ENCODE measurements at places on chromosomes 5 and 9.
A peak's percentile ranks its signal among the peaks of the same experiment; 100 is the strongest.

DNA sequence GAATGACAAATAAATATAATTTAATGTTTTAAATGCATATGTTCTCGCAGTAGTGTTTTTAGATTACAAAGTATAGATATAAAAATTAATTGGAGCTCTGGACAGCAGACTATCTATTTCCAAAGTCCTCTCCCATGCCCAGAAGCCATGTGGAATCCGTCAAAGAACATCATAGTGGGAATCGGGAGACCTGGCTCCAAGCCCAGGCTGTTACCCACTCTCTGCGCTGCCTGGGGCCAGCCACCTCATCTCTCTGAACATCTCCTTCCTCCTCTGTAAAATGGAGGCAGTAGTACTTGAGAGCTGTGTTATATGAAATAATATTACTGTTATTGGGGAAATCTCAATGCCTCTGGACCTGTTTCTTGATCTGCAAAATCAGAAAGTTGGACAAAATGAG lies 58.1 kb upstream of the SLC30A5 start:
- peak; percentile 68 for DNase-seq

DNA sequence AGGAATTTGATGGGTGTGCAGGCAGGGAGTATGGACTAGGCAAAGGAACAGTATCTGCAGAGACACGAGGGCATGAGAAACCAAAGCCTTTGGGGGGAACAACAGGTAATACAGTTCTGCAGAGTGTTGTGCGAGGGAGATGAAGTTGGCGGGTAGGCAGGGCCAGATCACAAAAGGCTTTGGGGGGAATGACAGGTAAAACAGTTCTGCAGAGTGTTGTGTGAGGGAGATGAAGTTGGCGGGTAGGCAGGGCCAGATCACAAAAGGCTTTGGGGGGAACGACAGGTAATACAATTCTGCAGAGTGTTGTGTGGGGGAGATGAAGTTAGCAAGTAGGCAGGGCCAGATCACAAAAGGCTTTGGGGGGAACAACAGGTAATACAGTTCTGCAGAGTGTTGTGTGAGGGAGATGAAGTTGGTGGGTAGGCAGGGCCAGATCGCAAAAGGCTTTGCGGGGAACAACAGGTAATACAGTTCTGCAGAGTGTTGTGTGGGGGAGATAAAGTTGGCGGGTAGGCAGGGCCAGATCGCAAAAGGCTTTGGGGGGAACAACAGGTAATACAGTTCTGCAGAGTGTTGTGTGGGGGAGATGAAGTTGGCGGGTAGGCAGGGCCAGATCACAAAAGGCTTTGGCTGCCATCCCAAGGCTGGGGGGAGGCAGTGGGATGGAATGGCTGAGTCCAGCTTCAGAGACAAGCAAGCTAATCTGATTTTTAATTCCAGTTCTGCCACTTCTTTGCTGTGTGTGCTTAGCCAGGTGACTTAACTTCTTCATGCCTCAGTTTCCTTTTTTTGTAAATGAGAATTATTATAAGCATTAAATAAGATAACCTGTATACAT lies 33.0 kb downstream of the FRMPD1 start:
- DNase-seq: no peak

DNA sequence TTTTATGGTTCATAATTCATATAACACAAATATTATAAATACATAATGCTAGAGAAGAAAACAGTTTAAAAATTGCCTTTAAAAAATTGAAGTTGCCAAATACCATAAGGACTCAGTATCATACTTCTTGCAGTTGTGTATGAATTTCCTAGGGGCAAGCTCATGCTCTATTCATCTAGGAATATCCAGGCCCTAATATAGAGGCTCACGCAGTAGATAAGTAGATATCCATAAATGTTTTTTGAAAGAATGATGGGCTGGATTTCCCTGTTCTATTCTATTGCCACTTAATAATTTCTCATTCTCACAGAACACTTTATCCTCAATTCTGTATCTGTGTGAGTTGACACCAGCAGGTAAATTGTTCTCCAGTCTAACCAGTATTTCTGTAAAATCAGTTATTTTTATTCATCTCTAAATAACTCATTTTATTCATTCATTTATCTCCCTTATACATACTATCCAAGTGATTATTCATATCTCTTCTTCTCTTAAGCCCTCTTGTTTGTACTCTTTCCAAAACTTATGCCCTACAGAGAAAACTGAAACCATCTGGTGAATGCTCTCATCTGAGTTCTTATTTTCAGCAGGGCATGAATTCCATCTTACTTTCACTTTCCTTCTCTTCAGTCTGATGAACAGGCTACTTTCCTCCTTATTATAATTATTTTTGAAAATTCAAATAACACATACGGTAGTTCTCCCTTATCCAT lies 97.1 kb downstream of the SLC44A1 start:
- no peak for DNase-seq

GRCh38 chr5:158235159-158235547 lies 376.2 kb upstream of the CLINT1 start:
- DNase-seq: no peak

GRCh38 chr9:111928359-111928720 lies 31.7 kb downstream of the UGCG start:
- no peak for DNase-seq

DNA sequence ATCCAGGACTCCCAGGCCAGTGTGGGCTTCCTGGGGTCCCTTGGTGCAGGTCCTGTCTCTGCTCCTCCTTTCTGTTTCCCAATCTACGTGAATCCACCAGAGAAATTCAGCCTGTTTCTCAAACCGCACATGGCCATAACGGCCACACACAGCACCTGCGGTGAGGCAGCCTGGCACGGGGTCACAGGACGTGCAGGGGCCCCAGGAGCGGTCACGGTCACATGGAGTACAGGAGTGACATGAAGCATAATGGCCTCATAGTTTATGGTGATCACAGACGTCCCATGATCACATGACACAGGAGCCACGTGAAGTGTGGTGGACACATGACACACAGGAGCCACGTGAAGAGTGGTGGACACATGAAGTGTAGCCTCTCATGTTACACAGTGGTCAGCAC lies 248.5 kb upstream of the IRX4 start:
- DNase-seq: no peak

DNA sequence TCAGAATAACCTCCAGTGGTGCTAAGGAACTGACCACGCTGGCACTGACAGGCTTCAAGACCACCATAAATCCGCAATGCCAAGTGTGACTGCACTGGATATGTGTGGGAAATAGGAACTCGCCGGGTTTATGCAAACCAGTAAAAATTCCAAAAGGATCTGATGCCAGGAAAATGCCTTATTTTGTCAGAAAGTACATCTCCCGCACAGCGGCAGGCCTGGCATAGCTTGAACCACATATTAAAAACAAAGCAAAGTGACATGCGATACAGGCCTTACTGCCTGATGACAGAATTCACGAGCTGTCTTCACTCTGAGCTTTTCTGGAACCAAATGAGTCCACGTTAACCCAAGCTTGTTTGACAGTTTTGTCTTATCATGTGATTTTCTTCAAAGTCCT lies 139.6 kb downstream of the GLIS3 start:
- no peak for DNase-seq

DNA sequence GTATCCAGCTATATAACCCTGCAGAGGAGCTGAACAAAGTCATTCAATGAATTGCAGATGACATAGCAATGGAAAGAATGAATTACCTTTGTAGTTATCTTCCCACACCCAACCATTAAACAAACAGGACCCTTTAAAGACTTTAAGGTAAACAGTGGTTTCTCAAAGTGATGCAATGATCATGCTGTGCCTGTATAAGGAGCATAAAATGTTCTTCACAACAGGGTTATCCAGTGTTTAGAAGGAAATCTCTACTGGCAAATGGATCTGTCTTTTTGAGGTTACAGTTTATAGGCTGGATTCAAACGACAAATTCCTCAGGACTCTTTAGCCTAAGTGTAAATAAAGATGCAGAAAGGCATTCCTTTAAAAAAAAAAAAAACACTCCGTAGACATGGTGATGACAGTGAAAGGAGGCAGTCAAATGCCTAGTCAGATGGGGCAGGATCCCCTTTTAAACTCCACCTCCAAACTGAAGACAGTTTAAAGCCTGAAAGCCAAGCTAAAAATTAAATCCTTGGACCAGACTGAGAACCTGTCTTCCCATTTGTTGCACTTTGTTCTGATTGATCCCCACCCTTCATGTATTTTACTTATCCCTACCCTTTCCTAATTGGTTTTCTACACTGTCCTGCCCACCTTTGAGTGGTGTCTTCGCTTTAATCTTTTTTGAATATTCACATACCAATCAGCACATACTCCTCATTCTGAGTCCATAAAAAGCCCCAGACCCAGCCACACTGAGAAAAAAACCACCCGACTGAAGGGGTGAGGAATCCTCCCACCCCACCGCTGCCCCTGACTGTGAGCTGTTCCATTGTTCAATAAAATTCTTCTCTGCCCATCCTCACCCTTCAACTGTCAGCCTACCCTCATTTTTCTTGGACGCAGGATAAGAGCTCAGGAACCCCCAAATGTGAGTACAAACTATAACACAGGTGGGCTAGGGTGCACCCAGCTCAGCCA lies 761.3 kb upstream of the DMAC1 start:
- DNase-seq: no peak

DNA sequence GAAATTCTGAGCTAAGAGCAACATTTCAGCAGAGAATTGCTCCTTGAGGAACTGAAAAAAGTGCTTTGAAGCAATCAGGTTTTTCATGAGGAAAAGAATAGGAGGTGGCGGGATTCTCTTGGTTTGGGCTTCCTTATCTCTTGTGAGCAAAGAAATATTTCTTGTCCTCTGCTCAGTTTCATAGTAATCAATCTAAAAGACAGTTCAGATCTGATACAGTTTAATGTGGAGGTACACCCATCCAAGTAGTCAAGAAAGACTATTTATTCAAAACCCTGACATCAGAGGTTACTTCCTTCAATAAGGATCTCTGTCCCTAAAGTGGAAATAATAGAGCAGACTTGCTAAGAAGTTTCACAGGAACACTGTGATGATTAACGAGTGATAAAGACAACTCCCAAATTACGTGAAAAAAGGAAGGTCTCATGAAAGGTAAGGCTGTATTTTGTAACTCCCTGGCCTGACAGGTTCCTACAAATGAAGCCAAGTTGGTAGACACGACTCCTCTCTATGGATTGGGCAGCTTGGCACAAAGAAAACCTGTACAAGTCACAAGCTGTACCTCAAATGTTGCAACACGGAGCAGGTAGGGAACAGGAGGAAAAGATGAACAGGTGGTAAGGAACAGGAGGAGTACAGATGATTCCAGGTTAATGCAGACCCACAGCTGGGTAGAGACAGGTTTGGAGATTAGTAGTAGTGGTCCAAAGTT lies 94.1 kb downstream of the SUSD1 start:
- DNase-seq: peak; percentile 32

- no peak for DNase-seq
Measured at GRCh38 chr9:93040409-93040808, 18.1 kb upstream of the SUSD3 start.

DNA sequence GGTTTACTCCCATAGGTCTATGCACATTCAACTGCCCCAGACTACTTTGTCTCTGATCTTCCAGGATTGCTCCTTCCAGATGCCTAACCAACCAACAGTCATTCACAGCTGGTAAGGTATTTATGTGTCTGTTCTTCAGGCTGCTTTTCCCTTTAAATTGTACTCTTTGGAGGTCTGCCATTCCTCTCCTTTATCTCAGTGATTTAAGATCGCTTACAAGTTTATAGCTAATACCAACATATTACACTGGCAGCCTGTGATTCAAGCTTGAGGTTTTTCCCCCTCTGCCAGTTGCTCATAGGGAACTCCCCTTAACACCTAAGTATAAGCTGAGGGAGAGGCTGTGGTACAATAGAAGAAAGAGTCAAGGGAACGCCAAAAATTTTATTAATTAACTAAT lies 711.7 kb upstream of the EDIL3 start:
- no peak for DNase-seq

GRCh38 chr5:117494188-117494587 lies 919.6 kb upstream of the SEMA6A start:
- DNase-seq: no peak

- no peak for DNase-seq
Measured at GRCh38 chr5:173625261-173625660, 8.8 kb upstream of the BOD1 start.

DNA sequence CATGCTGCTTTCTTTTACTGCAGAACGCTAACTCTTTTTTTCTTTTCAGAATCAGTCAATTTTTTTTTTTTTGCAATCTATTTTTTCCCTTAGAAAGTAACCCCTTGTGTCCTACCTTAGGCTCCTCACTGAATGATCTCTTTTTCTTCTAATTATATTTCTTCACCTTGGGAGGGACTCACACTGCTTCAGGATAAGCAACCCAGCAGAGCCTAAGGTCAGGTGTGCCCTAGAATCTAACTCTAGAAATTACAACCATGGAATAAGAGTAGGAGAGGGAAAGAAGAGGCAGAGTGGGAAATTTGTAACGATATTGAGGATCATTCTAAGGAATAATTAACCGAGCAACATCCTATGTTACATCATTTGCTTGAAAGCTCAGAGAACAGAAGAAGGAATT lies 564.0 kb upstream of the MEF2C start:
- no peak for DNase-seq

GRCh38 chr9:27429436-27429835 lies 94.7 kb upstream of the IFNK start:
- no peak for DNase-seq

- DNase-seq: no peak
Measured at GRCh38 chr9:27838876-27839275, 265.6 kb upstream of the C9orf72 start.

DNA sequence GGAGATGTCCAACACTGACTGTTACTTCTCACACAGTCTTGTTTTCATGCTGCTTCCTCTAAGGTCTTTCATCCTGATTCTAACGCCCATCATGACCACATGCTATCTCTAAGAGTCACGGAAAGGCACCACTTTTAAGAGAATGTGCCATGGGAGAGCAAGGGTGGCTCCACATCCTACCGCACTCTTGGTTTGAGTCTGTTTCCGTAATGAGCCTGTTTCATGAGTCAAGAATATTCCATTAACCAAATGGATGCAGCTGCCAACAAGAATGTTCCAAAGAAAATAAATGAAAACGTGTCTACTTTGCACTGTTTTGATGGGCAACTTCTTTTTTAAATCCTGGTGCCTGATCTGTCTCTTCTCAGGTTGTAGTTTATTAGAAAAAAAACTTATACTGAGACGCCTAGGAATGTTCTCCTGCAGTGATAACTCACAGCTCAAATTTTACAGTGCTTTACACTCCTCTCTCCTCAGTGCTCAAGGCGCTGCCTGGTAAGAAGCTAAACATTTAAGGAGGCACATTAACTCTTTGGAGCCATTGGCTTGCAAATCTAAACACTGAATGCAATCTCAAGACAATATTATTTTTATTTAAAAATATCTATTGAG lies 124.3 kb downstream of the FGF1 start:
- no peak for DNase-seq
